ENCODE measurements at places on chromosomes 7 and 10.

DNA sequence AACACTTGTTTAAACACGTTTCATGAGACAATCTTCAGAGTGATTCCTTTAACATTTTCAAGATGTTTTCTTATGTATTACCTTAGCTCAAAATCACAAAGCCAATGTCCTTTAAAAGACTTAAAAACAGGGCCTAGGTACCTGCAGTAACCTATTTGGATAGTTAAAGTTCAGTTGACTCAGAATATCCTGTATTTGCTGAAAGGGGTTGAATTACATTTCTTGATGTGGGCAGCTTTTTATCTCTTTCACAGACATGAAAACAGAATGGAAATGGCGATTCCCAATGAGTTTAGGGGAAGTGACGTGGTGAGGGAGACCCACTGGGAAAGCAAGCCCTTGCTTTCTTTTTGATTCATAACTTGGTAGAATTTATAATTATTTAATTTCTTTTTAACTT is 324.4 kb upstream of the AOAH start:
- no peak for DNase-seq

GRCh38 chr7:115023219-115023618 is 101.3 kb downstream of the MDFIC start:
- DNase-seq = no peak

GRCh38 chr10:28704464-28705161 is 27.3 kb downstream of the BAMBI start:
- DNase-seq = no peak

DNA sequence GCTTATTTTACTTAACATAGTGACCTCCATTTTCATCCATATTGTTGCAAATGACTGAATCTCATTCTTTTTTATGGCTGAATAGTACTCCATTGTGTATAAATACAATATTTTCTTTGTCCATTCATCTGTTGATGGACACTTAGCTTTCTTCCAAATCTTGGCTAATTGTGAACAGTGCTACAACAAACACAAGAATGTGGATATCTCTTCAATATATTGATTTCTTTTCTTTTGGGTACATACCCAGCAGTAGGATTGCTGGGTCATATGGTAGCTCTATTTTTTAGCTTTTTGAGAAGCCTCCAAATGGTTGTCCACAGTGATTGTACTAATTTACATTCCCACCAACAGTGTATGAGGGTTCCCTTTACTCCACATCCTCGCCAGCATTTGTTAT is 58.0 kb downstream of the CREB5 start:
- DNase-seq = no peak

GRCh38 chr7:102211590-102212550 is 74.8 kb upstream of the SH2B2 start:
- no peak for DNase-seq

DNA sequence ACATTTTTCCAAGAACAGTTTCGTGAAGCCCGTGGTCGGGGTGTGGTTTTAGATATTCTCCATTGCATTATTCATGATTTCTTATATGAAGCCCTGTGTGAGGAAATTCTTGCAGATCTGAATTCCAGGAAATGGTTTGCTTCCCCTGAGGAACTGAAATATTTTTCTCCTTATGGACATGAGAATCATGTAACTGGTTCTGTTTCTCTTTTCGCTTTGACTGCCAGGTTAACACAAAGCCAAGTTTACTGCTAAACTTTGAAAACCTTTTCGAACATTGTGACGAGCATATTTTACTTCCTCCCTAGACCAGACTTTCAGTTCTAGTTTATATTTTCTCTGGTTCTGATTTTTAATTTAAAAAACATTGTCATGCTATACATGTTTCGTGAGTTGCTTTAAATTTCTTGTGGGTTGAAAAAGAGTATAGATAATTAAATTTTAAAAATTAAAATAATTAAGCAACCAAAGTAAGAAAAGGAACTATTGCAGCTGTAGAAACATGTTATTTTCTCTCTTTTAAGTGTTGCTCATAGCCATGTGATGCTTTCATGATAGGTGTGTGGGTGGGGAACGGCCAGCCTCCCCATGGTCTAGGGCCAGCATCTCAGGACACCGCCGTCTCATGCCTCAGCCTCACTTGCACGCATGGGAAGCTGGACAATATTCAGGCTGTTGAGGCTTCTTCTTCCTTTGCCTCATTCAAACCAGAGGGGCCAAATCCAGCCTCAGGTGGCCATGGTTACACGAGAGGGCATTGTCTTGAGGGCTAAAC is 97.1 kb downstream of the CREB5 start:
- no peak for DNase-seq

GRCh38 chr7:87566311-87566900 is 34.3 kb downstream of the ABCB1 start:
- DNase-seq = no peak

DNA sequence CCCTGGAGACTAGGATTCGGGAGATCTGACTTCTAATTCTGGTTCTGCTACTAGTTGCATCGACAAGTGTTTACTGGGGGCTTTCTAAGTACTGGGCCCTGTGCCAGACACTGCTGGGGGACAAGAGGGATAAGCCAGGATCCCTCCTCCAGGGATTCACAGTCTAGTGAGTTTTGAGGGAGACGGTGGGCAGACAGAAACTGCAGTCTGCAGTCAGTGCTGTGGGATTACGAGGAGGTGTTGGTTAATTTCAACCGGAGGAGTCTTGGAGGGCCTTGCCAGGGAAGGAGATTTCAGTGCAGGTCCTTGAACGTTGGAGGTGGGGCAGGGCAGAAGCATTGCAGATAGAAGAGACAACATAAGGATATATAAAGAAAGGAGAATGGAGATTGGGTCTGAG is 3.5 kb upstream of the KCNH2 start:
- DNase-seq = no peak

DNA sequence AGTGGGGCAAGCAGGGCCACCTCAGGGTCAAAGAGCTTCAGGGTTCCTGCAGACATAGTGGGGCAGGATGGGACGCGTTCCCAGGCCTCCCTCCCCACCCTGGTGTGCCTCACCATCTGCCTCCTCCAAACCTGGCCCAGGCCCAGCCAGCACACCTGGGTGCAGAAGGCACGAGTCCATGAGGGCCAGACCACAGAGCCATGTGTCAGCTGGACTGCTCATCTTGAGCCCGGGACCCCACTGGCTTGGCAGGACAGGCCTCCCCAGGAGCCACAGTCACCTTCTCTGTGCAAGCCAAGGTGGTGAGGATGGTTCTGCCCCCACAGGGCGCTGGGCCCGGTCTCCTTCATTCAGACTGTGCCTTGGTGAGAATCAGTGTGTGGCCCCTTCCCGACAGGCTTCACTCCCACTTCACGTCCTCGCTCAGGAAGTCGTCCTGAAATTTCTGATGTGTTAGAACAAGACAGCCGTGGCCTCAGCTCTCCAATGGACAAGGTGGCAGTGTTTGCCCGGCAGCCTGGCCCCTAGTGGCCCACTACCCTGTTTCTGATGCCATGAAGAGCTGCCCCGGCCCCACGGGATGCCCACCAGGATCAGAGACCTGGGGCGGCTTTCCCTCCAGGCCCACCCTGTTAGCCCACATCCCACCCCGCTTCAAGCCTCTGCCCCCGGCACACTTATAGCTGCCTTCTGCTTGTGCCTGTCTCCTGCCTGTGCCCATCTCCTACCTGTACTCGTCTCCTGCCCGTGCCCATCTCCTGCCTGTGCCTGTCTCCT is 59.6 kb upstream of the EBF3 start:
- no peak for DNase-seq

GRCh38 chr7:133754708-133755107 is 372.4 kb upstream of the LRGUK start:
- no peak for DNase-seq

DNA sequence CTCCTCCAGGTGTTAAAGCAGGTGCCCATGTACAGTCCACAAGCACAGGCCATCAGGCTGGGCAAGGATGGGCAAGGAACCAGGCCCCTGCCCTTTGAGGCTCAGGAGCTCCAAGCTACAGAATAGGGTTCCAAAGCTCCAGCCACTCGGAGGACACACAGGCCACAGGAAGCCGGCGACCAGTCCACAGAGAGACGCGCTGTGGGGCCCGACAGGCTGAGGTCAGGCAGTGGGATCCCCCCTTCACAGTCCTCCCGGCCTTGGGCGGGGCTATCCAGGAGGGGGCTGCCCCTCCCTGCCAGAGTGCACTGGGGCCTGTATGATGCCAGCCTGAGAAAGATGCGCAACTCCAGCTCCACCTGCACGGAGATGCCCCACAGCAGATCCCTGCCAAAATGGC is 34.0 kb downstream of the MAD1L1 start:
- no peak for DNase-seq

GRCh38 chr10:7667262-7668141 is 736 bp upstream of the ITIH5 start:
- DNase-seq = no peak

DNA sequence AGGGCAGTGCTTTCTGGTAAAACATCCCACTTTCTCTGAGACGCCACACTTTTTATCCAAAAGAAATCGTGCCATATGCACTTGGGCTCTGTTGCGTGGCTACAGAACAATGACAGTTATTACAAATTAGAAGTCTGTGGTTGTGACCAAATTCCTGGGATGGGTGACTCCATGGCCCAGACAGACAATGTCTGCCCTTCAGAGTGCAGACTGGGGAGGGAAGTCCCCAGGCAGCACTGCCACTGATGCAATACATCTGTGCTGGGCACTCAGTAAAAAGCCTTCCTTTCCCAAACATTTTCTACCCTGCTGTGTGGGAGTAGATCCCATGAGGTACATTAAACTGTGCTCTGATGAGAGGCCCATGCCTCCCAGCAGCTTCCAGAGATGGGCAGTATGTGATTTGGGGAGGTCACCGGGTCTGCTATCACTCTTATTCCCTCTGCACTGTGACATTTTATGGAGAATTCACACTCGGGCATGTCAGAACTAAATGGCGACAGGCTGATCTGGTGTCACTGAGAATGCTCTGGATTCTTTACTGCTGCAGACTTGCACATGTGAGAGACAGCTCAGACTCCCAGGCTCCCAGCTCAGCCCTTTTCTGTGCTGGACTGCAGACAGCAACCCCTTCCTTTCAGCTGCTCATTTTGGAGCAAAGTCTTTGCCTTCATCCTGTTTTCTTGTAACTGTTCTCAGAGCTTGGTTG is 243.5 kb upstream of the ZNF32 start:
- no peak for DNase-seq

DNA sequence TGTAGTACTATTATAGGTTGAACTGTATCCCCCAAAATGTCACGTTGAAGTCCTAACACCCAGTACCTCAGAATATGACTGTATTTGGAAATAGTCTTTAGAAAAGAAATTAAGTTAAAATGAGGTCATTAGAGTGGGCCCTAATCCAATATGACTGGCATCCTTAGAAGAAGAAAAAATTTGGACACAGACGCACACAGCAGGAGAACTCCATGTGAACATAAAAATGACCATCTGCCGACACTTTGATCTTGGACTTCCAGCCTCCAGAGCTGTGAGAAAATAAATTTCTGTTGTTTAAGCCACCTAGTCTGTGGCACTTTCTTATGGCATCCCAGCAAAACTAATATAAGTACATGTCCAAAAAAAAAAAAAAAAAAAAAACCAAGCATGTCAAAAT is 225.8 kb downstream of the PARD3 start:
- DNase-seq = no peak

GRCh38 chr7:73707045-73707631 is 12.3 kb downstream of the STX1A start:
- peak; percentile 38 for DNase-seq

- no peak for DNase-seq
These were observed 2.6 kb upstream of the BMPR1A start for GRCh38 chr10:86753638-86754434.

- no peak for DNase-seq
These were observed 164.6 kb downstream of the AUTS2 start for GRCh38 chr7:69762821-69763352.

DNA sequence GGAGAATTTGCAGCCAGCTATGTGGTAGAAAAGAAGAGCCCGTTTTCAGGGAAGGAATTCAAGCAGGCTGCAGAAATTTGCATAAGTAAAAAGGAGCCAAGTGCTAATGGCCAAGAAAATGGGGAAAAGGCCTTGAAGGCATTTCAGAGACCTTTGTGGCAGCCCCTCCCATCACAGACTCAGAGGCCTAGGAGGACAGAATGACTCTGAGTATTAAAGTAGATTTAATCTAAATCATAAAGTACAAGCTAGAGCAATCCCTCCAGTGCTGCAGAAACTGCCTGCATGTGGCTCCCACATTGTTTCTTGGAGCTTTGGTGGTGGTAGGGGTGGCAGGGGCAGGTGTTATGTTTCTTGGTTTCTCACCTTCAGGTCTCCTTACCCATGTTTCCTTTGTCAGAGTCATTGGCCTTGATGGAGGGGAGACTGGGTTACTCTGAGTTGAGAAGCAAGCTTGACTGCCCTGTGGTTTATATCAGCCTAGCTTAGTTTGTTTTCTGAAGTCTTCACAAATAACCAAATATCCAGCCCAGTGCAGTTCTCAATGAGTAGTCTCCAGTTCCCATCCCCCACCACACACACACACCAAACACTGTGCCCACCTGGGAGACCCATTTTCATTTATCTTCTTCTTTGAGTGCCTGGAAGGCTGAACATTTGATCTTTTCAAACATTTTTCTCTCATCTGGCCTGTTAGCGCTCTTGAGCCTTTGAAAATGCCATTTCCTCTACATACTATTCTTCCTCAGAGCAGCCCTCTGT is 34.5 kb downstream of the ITPRIP start:
- no peak for DNase-seq

DNA sequence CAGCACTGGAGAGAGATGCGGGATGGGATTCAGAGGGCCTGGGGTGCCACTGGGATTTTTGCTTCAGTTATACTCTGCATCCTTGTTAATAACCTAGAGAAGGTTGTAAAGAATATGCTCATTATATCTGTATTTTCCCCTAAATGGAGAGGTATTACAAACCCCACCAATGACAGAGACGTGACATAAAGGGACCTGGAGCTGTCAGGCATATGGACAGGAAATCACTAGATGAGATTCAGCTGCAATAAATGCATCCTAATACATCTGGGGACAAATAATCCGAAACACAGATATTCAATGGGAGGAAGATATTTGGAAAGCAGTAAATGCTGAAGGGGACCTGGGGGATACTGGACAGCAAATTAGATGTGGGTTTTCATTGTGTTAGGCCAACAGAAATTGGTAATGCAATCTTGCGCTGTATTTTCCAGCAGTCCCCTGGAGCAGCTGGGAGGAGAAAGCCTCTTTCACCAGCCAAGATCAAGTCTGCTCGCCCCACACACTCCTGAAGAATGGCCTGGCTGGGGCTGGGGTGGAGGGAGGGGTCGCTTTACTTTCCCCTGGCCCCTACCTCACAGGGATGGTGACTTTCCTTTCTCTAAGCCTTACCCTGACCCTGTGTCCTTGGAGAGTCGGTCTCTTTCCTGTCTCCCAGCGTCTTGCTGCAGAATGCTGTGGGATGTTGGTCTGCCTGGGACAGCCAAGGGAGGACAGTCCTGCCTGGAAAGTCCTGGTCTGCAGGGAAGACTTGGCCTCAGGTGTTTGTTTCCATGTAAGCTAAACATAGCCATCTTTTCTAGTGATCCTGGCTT is 653.8 kb downstream of the LRMDA start:
- DNase-seq = no peak

DNA sequence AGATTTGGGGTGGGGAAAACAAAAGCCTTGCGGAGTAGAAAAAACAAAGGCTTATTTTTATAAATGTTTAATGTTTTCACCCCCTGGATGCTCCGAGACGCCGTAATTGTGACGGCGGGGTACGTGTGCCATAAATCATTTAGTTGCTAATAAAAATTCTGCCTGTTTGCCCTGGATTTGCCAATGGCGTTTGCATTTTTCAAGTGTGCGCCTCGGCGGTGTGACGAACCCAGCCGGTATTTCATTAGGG is 2.5 kb upstream of the TNRC18 start:
- no peak for DNase-seq

Data from memory B cell (primary cell).